ENCODE measurements at places on chromosomes 12 and 14.

DNA sequence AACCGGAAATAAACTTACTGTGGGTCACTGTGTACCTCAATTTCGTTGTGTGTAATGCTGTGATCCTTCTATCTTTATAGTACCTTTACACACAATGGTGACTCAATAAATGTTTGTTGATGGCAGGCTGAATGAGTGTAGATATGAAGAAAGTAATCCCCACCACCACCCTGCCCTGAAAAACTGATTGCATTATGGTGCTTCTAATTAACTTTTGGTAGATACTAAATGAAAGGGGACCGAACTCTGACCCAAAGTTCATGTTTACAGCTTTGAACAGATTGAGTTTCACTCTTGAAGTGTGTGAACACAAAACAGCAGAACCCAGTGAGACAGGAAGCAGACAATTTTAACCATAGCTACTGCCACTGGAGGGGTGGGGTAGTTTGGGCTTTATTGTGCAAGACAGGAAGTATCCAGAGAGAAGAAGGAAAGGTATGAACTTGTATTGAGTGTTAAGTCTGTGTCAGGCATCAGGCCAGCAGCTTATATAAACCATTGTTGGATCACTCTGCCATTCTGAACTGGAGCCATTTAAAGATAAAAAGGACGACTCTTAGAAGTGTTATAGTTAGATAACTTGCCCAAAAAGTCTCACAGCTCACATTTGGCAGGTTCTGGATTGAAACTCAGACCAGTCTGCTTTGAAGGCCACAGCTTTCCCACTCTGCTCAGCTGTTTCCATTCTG lies 197.0 kb upstream of the AMIGO2 start:
- peak; percentile 37 for DNase-seq

DNA sequence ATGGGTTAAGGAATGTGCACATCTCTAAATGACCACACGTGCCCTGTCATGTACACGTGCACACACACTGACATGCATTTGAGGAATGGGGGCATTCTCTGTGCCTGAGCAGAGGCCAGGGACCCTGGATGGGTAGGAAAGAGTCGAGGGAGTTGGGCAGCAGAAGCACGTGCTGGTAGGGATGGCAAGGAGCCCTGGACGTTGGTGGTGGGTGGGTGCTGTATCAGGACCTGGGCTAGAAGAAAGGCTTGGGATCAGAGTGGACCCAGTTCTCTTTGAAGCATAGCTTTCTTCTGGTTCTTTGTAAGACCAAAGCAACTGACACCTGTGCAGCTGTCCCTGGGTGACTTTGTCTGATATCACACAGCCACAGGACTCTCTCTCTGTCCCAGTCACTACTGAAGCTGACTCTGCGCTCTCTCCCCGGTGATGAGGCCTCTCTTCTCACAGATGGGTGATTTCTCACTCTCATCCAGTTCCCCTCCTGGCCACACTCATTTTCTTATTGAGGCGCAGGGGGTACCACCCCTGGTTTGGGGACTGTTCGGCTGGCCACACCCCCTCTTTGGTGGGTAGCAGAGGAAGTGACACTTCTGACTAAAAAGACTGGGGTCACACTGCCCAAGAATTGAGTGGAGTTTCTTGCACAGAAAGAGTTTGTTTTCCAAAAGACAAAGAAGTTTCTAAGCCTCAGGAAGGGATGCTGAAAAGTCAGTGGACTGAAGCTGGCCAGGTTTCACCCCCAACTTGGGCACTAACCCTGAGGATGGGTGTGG lies 171.7 kb upstream of the RTL1 start:
- no peak for DNase-seq

DNA sequence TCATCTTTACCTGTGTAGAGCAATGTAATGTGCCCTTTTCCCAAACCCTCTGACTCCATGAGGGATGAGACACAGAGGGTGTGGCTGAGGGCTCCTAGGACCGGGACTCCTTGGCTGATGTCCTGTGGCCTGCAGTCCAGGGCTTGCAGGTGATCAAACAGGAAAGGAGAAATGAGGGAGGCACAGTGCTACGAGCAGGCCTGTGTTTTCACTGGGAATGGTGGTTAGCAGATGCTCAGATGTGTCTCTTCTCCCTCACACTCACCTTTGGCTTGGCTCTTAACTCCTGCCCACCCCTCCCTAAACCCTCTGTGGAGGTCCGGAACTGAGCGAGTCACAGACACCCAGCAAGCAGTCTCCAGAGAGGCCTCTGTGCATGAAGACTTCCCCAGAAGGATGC lies 254.4 kb downstream of the DAD1 start:
- DNase-seq: no peak

DNA sequence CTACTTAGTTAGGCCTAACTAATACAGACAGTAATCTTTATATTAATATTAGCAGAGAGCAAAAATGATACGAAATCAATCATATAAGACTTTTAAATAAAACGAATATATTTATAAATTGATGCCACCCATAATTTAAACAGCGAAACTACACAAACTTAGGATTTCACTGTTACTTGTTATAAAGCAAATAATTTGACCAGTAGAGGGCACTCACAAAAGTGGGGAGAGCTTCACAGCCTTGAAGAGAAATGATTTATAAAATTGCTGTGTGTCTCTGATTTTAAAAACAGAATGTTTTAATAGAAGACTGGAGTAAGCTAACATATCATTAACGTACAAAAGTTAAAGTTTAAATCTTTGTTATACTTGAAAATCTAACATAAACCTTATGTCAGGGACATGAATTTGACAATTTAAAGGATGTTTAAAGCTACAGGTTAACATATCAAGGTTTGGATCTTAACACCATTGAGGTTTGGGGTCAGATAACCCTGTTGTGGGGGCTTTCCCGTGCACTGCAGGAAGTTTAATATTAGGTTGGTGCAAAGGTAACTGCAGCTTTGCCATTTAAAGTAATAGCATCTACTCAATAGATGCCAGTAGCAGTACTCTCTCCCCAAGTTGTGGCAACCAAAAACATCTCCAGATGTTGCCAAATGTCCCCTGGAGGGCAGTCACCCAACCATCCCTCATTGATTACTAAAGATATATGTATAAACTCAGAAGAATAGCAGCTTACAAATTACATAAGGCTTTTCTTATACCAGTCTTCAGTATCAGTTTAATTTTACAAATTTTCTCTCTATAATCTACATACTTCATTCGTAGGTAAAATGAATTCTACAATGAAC lies 9.3 kb downstream of the KRAS start:
- DNase-seq: no peak

DNA sequence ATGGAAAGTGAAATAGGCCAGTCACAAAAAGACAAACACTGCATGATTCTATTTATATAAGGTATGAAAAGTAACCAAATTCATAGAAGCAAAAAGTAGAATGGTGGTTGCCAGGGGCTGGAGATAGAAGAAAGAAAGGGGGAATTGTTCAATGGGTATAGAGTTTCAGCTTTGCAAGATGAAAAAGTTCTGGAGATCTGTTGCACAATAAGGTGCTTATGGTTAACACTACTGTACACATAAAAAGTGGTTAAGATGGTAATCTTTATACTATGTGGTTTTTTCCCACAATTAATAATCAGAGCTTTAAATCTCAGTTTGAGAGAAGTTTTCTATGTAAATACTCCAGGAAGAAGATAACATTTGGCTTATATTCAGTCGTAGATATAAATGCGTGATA lies 73.4 kb downstream of the SLC38A4 start:
- DNase-seq: no peak

- DNase-seq: no peak
Observed at GRCh38 chr14:53156238-53156637, 3.1 kb upstream of the DDHD1 start.

- DNase-seq: no peak
Observed at GRCh38 chr14:95875831-95876760, 536 bp upstream of the TUNAR start.

DNA sequence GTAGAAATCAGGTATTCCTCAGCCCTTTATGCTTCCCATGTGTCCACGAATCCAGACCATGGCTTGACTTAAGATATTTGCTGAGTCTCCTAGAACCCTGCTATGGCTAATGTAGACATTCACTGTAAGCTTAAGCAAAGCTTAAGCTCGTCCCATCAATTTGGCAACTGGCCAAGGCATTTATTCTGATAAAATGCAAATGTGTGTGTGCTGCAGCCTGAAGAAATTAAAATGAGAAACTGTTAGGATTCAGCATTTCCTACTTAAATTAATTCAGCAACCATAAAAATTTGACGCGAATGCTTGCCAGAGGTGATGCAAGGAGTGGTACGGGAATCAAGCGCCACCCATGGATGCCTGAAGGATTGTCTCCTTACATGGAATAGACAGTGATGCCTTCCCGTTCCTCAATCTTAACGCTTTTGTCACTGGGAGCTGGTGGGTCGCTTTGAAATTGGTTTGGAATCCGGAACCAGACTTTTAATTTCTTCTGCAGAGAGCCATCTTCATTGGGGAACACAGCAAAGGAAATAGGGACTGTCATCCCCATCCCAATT lies 13.2 kb downstream of the HEBP1 start:
- no peak for DNase-seq

DNA sequence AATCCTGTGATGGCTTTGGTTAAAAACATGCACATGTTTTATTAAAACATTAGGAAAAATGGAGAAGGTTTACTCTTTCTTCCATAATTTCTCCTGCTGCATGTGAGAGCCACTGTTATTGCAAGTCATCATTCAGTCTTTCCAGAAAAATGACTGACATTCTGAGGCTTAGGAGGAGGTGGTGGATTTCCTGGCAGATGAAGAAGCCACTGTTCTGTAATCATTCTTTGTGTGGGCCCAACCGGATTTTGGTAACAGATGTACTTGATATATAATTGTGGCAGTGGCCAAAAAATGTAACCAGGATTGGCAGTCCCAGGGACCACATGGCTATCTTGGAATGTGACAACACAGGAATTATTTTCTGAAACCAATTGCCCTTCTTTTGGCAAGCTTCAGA lies 120.2 kb downstream of the DAAM1 start:
- DNase-seq: no peak

- no peak for DNase-seq
Observed at GRCh38 chr12:117040496-117040895, 58.7 kb downstream of the TESC start.

- no peak for DNase-seq
Observed at GRCh38 chr12:131097202-131098177, 143.8 kb downstream of the ADGRD1 start.

GRCh38 chr12:79618848-79619404 lies 71.8 kb downstream of the PAWR start:
- DNase-seq: no peak

DNA sequence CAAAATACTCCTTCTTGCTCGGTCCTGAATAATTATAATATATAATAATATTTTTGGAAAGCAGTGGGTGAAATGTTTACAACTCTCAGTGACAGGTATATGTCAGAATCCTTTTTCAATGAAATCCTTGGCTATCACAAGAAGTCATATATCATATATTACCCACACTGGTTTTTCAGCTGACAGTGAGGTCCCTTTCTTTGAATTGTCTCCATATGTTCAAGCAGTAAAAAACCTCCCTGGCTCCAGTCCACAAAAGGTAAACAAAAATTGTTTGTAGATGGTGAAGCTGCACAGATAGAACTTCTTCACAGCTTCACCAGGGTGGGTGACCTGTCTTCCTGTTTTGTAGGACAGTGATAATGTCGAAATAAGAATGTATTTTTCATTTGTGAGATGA lies 44.0 kb downstream of the A2ML1 start:
- DNase-seq: no peak

- no peak for DNase-seq
Observed at GRCh38 chr12:24630856-24631255, 318.0 kb downstream of the BCAT1 start.

DNA sequence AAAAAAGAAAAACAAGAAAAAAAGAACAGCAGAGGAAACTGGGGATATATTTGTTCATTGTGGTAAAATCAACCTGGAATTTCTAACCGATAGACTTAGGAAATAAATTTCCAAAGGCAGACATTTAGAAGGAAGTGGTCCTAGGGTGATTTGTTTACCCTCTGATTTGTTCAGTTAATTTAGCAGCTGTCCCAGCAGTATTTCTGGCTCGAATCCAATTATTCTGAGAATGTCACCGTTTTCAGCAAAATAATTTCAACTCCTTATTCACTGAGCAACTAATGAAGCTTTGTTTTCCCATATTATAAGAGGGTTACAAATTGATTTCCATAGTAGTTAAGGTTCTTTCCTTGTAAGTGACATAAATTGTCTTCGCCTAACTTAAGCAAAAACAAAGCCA lies 285.2 kb upstream of the SYT10 start:
- no peak for DNase-seq

GRCh38 chr12:105832806-105833205 lies 305.9 kb downstream of the NUAK1 start:
- no peak for DNase-seq

- DNase-seq: no peak
Observed at GRCh38 chr14:24891987-24892496, 157.9 kb downstream of the STXBP6 start.

GRCh38 chr14:34649344-34649743 lies 19.4 kb upstream of the SNX6 start:
- DNase-seq: no peak

DNA sequence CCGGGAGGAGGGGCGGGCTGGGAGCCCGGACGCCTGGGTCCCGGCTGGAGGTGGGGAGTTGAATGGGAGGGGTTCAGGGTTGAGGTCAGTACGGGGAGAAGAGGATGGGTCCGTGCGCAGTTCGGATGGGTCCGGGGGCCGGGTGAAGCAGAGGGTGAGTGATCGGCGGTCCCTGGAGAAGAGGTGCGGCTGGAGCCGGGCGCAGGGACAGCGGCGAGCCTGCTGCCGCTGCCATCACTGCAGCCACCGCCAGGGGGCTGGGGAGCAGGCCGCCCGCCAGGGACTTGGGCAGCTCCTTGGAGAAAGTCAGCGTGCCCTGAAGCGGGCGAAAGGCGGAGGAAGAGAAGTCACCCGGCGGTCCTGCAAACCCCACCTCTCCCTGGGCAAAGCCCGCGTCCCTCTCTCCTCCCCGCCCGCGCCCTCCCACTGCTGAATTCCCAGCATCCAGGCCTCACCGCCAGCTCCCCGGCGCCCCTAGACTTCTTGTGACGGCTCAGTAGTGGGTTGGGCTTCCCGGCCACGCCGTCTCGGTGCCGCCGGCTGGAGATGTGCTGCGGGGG lies 6.0 kb upstream of the GPR84 start:
- DNase-seq: no peak

- no peak for DNase-seq
Observed at GRCh38 chr14:22341049-22341448, 248.0 kb downstream of the DAD1 start.

Data from activated T-cell treated with anti-CD3 and anti-CD28 coated beads for 24 hours (primary cell).